ENCODE measurements at places on chromosomes 13 and 19. TPM values are rescaled to one million over a fixed set of nuclear protein-coding genes. Genes with fewer than 3 reads are reported as not detected.

Gene GPR12
- total RNA-seq, result not detected

Gene GATAD2A
- total RNA-seq, result 123 TPM

Gene FCAR
- total RNA-seq, result not detected

Gene CGB5
- total RNA-seq, result not detected

Gene CYP2A6
- not detected for total RNA-seq

Gene KASH5
- total RNA-seq, result 1.2 TPM

Gene AMER2
- total RNA-seq, result not detected

Gene KLK12
- total RNA-seq, result not detected

Gene HSD17B14
- 0.21 TPM for total RNA-seq

Gene JOSD2
- 28.1 TPM for total RNA-seq

Gene LRRC63
- total RNA-seq, result 0.67 TPM

Gene CBY2
- total RNA-seq, result not detected

Gene MED29
- total RNA-seq, result 24.0 TPM

Gene FUT1
- total RNA-seq, result 0.23 TPM

Gene SPTBN4
- total RNA-seq, result 2.4 TPM

Gene CEACAM4
- not detected for total RNA-seq

Gene BAX
- 128 TPM for total RNA-seq

Gene TNNI3
- total RNA-seq, result not detected

Gene ATP1A3
- 1.8 TPM for total RNA-seq

Gene TECR
- total RNA-seq, result 106 TPM

Gene NKPD1
- total RNA-seq, result 0.09 TPM

Gene CD22
- 3.5 TPM for total RNA-seq

Gene CYP2A13
- total RNA-seq, result not detected

Gene RFPL4A
- not detected for total RNA-seq

Gene PRRG2
- total RNA-seq, result 1.6 TPM

Gene CLDN10
- total RNA-seq, result not detected

Gene C19orf73
- 2.0 TPM for total RNA-seq

Measured in activated CD4-positive, alpha-beta T cell treated with anti-CD3 and anti-CD28 coated beads for 36 hours (primary cell).